ENCODE measurements at places on chromosomes 2 and 18.

GRCh38 chr2:171923206-171923605 lies 945 bp downstream of the HAT1 start:
- DNase-seq, result no peak

DNA sequence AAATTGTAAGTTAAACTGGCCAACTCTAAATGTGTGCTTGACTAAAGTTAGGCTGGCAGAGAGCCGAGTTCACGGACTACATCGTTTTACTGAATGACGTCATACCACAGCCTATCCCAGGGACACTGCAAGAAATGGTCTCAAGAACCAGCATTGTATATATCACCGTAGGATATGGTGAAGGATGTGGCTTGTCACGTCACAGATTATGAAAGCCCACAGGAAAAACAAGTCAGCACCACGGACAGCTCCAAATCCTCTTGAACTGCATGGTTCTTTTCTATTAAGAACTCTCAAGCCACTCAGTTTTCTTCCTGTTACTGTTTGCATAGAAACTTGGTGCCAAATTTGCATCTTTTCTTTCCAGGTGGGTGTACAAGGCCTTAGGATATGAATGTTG lies 85.1 kb upstream of the ACAA2 start:
- DNase-seq, result no peak

DNA sequence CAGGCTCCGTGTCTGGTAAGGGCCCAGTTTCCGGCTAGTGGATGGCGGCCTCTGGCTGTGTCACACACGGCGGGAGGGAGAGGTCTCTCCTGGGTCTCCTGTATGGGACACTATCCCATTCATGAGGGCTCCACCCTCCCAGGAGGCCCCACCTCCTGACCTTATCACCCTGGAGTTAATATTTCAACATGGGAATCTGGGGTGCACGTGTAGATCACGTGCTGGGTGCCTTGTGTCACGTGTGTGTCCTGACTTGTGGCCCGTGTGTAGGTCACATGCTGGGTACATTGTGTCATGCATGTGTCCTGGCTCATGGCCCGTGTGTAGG lies 9.9 kb downstream of the NEU4 start:
- DNase-seq, result no peak

DNA sequence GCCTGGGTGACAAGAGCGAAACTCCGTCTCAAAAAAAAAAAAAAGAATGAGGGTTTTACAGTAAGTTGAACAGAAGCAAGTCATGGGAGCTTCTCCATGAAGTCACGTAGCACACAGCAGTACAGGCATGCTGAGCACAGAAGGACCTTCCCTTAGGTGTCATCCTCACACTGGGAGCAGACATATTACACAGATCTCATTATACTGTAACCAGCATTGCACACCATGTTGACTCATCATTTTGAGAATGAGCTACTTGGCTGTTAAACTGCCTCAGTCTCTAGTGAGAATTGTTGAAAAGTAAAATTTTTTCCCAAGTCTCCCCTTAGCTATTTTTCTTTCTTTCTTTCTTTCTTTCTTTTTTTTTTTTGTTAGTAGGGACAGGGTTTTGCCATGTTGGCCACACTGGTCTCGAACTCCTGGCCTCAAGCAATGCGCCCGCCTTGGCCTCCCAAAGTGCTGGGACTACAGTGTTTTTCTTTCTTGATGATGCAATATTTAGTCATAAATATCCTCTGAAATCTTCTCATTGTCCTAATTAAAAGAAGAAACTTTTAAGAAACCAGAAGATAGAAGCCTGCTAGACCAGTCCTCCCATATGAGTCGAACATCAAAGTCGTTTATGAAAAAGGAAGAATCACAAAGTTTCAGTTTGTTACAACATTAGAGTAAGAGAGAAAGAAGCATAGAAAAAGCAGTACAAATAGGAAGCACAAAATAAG lies 37.9 kb upstream of the PPP1CB start:
- no peak for DNase-seq

DNA sequence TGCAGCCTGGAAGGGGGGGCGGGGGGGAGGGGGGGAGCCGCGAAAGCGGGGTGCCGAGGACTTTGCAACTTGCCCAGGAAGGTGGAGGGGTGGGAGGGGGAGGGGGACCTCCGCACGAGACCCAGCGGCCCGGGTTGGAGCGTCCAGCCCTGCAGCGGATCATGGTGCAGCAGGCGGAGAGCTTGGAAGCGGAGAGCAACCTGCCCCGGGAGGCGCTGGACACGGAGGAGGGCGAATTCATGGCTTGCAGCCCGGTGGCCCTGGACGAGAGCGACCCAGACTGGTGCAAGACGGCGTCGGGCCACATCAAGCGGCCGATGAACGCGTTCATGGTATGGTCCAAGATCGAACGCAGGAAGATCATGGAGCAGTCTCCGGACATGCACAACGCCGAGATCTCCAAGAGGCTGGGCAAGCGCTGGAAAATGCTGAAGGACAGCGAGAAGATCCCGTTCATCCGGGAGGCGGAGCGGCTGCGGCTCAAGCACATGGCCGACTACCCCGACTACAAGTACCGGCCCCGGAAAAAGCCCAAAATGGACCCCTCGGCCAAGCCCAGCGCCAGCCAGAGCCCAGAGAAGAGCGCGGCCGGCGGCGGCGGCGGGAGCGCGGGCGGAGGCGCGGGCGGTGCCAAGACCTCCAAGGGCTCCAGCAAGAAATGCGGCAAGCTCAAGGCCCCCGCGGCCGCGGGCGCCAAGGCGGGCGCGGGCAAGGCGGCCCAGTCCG lies 540 bp downstream of the SOX11 start:
- no peak for DNase-seq

DNA sequence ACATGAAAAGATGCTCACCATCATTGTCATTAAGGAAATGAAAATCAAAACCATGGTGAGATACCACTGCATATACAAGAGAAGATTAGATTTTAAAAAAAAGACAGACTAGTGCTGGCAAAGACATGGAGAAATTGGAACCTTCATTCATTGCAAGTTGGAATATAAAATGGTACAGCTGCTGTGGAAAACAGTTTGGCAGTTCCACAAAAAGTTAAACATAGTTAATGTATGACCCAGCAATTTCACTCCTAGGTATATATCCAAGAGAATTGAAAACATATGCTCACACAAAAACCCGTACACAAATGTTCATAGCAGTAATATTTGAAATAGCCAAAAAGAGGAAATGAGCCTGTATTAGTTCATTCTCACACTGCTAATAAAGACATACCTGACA lies 33.7 kb upstream of the MBOAT2 start:
- no peak for DNase-seq

GRCh38 chr2:54572636-54573536 lies 116.8 kb downstream of the SPTBN1 start:
- no peak for DNase-seq

GRCh38 chr18:74316257-74317170 lies 875 bp downstream of the C18orf63 start:
- no peak for DNase-seq

DNA sequence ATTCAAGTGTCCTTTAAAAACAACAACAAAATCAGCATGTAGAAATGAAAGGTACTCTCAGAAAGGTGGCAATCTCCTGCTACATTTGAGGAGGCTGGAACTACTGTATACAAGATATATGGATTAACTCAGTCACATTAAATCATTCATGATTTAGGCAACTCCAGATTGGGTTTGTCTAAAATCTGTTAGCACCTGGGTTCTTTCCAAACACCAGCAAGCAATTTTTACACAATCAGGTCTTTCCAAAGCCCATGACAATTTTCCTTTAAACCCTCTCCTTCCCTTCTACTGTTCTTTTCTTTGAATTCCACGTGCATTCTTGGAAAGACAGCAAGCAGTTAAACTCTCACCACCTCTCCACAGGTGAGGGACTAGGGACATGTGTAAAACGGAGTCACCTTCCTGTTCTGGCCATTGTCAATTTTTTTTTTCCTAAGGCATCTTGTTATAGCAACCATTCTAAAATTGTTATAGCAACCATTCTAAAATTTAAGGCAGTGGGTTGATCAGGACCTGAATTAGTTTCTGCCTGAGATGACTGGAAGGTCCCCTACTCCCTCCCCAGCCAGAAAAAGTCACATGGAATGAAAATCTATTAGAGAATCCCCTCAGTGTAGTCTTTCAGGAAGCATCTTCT lies 113.9 kb downstream of the ANKRD44 start:
- DNase-seq, result no peak

DNA sequence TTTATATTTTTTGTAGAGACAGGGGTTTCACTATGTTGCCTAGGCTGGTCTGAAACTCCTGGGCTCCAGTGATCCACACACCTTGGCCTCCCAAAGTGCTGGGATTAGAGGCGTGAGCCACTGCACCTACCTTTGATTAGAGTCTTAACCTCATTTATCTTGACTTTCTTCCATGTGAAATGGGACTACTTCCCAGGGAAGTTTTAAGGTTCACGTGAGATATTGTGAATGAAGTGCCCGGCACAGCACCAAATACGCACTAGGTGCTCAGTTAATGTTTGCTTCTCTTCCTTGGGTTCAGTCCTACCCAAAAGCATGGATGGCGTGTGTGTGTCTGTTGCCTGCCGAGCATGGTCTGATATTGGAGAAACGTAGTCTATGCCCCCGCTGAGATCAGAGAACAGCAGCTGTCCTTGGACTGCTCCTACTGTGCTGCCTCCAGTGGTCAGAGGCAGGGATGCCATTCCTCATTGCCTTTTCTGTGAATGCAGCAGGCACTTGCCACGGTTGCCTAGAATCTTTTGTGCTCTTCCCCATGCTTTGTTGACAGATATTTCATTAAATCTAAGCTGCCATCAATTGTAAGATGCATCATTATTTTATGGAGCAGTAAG lies 12.3 kb upstream of the TFCP2L1 start:
- peak; percentile 76 for DNase-seq

DNA sequence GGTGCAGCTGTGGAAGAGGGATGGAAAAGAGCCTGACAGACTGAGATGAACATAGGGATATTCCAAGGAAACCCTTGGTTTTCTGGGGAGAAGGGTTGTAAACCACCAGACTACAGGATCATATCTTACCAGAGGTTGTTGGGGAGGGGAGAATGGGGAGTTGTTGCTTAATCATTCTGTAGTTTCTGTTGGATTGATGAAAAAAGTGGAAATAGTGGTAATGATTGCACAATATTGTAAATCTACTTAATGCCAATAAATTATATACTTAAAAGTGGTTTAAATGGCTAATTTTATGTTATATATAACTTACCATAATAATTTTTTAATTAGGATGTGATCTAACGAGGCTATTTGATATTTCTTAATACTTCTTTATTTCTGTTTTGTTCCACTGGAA lies 800.9 kb downstream of the BCL11A start:
- DNase-seq, result no peak

- DNase-seq, result no peak
Observed at GRCh38 chr2:186559848-186560247, 30.0 kb upstream of the ITGAV start.

DNA sequence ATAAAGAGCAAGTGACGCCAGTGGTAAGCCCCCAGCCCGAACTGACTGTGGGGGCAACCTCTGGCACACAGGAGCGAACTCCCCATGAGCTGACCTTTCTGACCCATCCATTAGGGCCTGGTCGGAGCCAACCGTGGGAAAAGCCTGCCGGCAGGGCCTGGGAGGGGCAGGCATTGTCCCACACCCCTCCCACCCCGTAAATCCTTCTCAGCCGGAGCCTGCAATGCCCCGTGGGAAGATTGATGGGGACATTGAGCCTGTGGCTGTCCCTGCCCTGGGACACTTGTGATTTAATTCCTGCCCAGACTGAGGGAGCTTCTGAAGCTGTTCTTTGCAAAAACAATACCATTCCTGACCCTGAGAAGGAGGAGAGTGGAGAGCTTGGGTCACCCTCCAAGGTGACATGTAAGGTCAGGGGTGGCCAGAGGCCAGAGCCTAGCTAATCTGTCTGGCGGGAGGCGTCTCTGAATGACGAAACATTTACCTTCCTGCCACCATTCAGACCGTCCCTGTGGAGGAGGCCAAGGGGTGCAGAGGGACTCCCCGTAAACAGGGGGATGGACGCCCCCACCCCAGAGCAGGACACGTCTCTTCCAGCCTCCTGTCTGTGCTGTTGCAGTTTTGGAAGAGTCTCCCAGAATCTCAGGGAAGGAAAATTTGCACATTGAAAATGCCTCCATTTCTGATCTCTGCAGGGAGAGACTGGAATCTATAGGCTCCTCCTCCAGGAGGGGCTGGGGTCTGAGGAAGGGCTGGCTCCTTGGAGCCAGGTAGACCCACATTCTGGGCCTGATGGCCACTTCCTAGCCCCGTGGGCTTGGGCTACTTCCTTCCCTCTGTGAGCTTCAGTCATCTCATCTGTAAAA lies 51.2 kb upstream of the HS6ST1 start:
- no peak for DNase-seq

DNA sequence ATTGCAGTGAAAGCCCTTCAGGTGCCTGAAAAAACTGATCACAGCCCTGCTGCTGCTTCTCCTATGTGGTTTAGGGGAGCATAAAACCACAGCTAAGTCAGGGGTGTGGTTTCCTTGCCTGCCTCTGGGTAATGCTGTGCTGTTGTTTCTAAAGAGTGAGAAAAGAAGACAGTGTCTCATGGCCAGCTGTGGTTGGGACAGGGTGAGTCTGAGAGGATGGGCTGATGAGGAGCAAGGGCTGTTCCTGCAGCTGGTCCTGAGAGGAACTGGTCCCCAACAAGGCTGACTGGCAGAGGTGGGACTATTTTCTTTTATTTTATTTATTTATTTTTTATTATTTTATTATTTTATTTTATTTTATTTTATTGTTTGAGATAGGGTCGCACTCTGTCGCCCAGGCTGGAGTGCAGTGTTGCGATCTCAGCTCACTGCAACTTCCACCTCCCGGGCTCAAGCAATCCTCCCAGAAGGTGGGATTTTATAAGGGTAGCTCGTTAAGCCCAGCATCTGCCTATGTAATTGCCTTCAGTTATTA lies 236.7 kb downstream of the FHOD3 start:
- DNase-seq, result no peak

GRCh38 chr2:96535331-96535730 lies 1.2 kb upstream of the ARID5A start:
- DNase-seq, result no peak

DNA sequence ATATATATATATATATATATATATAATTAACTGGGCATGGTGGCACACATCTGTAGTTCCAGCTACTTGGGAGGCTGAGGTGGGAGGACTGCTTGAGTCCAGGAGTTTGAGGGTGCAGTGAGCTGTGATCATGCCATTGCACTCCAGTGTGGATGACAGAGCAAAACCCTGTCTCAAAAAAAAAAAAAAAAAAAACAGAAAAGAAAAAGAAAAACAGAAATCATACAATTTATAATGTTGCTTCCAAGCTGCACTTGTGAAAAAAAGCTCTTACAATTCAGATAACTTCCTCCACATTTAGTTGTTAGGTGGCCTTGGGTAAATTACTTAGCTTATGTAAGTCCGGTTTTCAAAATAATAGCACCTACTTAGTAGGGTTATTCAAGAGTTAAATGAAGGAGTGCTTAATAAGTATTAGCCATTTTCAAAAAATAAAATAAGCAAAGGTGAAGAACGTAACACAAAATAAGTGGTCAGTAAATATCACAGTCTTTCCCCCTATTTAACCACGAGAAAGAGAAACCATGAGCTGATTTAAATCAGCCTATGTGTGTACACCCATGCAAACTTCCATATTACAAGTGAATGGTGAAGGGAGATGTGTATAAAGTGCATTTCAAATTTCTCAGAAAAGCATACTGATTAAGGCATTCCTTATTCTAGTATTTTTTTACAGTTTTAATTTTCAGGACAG lies 2.3 kb downstream of the WIPF1 start:
- no peak for DNase-seq

GRCh38 chr18:48541026-48541746 lies 2.4 kb downstream of the CTIF start:
- DNase-seq, result peak; percentile 89
